NCI-H345 (cell line): ENCODE measurements at places on chromosomes 4 and X.

DNA sequence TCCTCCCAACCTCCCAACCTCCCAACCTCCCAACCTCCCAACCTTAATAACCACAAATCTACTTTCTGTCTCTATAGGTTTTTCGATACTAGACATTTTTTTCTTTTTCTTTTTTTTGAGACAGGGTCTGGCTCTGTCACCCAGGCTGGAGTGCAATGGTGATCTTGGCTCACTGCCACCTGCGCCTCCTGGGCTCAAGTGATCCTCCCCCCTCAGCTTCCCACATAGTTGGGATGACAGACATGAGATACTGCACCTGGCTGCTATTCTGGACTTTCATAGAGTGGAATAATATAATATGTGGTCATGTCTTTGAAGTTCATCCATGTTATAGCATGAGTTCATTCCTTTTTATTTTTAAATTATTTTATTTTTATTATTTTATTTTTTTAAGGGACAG lies 39.5 kb upstream of the ZFX start:
- peak; percentile 50 for DNase-seq

GRCh38 chr4:14083150-14083549 lies 455.6 kb upstream of the BOD1L1 start:
- DNase-seq: no peak

GRCh38 chr4:150828159-150828558 lies 186.9 kb downstream of the LRBA start:
- no peak for DNase-seq

- no peak for DNase-seq
These were observed 97.5 kb downstream of the MAOA start for GRCh38 chrX:43753637-43754036.

DNA sequence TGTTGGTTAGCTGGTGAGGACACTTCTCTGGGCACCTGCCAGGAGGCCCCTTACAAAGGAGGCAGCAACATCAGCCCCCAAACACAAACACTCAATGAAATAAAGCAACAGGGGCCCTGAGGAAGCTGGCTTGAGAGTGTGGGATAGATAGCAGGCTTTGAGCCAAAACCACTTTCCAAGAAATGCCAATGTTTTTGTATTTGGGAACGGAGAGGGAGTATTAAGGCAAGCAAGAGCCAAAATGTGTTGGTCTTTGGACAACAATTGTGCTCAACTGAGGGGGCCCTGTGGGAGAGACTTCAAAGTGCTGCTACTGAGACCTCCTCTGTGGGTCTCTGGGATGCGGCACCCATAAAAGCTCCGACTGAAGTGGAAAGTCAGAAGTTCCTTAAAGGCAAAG lies 41.0 kb downstream of the RAI2 start:
- DNase-seq: peak; percentile 6

DNA sequence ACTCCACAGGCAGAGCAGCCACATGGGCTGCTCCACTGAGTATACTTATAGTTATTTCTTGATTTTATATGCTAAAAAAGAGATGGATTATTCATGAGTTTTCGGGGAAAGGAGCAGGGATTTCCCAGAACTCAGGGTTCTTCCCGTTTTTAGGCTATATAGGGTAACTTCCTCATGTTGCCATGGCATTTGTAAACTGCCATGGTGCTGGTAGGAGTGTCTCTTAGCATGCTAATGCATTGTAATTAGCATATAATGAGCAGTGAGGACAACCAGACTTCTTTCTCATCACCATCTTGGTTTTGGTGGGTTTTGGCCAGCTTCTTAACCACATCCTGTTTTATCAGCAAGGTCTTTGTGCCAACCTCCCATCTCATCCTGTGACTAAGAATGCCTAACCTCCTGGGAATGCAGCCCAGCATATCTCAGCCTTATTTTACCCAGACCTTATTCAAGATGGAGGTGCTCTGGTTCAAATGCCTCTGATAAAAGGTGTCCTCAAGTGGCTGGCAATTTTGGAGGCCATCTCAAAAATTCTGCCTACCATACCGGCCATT lies 213.0 kb upstream of the VEGFC start:
- DNase-seq: no peak

DNA sequence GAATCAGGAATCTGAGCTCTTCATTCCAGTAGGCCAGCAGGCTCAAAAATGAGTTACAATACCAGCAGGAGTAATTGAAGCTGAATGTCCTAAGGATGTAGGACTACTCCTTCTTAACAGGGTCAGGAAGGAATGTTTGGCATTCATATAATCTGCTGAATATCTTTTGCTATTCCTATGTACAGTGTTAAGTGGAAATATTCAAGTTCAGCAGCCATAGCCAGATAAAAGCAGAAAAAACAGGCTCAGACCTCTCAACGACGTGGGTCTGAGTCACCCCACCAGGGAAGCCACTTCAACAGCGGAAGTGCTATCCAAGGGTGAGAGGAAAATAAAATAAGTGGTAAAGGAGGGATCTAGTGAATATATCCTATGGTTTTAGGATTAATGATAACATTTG lies 577.0 kb downstream of the SPOCK3 start:
- DNase-seq: no peak

DNA sequence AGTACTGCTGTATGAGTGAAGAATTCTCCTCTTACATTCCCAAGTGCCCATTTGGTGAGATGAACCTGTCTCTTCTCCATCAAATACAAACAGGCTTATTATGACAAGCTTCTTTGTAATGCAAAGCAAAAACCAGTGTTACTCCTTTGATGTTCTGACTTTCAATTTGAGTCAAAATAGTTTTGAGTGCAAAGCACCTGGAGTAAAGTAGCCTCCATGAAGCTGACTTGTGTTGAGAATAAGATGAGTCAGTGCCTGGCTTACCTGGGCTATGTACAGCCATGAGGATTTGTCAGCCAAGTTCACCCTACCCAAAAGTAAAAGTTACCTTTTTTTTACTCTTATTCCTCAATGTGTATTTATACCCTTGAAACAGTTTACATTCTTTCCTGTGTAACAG lies 132.5 kb upstream of the FMR1 start:
- no peak for DNase-seq

DNA sequence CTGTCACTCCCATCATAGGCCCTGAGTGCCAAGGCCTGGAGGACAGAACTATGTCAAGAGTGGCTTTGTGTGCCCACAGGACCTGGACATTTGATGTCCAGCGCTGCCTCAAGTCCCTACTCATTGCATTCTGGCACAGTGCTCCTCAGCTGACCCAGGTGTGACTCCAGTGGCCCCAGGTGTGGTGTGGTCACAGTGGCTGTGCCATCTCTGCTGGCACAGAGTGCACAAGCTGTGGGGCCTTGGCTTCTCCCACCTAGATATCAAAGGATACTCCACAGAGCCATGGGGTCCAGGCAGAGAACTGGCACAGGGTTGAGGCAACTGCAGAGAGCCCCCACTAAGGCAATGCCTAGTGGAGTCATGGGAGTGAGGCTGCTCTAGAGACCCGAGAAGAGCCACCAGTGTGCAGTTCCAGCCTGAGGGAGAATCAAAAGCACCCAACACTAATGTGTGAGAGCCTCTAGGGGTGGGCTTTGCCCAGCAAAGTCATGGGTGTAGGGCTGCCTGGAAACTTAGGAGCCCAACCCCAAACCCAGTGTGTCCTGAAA lies 25.6 kb downstream of the PYURF start:
- no peak for DNase-seq

GRCh38 chr4:137471895-137472294 lies 60.4 kb downstream of the PCDH18 start:
- DNase-seq: no peak

GRCh38 chrX:22424122-22424915 lies 151.6 kb downstream of the CBLL2 start:
- DNase-seq: no peak

- DNase-seq: no peak
These were observed 11.1 kb downstream of the CYSLTR1 start for GRCh38 chrX:78316265-78316664.

GRCh38 chr4:7156761-7157488 lies 35.4 kb upstream of the SORCS2 start:
- no peak for DNase-seq

GRCh38 chr4:82371497-82371896 lies 2.3 kb downstream of the HNRNPD start:
- no peak for DNase-seq

DNA sequence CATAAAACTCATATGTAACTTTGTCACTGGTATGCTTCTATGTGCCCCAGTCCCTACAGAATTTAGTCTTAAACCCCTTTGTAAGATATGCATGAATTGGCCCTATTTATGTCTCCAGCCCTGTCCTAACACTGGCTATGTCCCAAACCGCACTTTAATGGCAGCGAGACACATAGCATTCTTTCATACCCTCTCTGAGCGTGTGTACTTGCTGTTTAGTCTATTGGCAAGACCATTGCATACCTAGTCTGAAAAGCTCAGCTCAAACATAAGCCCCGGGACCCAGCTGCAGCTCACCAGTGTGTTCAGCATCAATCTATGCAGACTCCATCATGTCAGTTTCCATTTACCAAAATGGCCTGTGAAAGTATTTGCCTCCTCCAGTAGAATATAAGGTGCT lies 1018.4 kb upstream of the TENM3 start:
- DNase-seq: no peak

DNA sequence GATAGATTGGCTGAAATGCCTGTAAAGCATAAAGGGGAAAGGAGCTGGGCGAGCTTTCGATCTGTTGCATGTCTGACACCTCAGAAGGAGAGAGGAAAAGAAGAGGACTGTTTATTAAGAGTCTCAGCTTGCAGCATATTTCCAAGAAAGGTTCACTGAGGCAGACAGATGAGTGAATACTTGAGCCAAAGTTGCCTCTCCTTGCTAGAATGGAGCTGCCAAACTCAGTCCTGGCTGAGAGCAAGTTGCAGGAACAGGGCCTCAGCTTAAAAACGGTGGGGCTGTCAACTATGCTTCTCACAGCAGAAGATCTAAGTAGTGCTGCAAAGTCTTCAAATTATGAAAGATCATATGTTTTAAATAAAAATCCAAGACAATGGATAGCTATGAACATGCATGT lies 707.5 kb downstream of the PCDH7 start:
- DNase-seq: no peak

DNA sequence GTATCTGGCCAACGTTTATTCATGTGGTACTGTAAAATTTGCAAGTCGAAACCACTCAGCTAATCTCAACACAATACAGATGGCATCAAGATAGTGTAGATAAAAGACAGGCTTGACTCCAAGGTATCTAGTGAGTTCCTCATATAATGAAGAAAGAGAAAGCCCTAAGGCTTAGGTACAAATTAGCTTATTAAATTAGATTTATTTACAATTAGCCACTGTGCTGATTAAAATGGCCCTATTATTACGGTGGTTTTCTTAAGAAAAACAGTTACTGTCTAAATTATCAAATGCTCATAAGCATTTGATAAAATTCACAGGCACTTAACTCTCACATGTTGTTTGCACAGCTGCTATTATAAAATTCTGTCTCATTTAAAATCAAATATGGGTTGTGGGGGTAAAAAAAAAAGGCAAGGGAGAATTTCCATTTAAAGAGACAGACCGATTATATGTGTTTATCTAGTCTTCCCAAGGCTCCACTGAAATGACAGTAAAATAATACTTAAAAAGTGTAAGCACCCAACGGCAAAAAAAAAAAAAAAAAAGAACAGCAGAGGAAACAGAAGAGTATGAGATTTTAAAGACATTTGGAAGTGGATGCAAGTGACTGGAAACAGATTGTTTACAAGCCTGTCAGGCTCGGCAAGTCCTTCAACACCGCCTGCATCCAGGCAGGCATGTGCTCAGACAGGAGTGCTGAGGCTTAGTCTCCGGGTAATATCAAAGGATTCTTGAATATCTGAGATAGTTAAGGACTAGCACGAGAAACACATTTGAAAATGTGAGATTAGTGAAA lies 55.1 kb downstream of the FAM13A start:
- DNase-seq: peak; percentile 47

GRCh38 chr4:1958276-1959103 lies 50.3 kb downstream of the NELFA start:
- peak; percentile 15 for DNase-seq

DNA sequence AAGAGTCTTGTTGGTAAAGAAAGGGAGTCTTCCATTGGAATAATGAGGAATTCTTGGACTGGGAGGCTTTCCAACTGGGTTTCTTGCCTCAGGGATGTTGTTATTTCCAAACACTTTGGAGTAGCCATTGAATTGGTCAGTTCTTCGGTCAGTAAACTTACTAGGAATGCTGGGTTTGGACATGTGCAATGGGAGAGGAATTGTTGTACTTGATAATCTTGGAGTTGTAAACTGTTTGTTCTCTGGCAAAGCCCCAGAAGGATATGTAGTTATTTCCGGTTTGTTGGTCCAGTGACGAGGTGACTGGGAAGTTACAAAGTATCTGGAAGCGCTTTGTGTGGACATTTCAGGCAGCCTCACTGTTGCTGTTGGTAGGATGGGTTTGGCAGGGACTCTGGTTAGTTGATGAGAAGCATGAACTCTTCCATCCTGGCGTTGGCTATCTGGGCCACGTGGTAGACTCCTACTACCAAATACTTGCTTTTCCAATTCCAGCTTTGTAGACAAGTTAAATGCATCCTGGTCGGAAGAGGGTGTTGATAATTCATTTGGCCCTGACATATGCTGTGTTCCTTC lies 25.9 kb downstream of the MXRA5 start:
- DNase-seq: no peak

- DNase-seq: peak; percentile 22
These were observed 1.0 kb upstream of the RNF150 start for GRCh38 chr4:141133999-141134995.

DNA sequence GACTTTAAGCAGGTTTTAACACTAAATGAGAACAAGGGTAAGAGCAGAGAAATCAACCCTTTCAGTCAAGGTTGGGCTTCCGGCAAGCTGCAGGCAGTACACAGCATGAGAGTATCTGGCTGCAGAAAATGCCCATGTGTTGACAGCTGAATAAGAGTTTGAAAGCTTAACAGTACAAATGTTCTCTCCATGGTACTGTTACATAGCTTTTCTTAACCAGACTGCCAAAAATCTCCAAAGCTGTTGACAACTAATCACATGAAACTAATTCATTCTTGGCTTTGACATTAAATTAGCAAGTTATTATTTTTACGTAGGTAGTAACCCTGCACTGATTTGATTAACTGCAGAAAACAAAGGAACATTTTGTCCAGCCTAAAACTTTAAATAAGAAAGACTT lies 153.5 kb downstream of the SLC10A7 start:
- DNase-seq: no peak

DNA sequence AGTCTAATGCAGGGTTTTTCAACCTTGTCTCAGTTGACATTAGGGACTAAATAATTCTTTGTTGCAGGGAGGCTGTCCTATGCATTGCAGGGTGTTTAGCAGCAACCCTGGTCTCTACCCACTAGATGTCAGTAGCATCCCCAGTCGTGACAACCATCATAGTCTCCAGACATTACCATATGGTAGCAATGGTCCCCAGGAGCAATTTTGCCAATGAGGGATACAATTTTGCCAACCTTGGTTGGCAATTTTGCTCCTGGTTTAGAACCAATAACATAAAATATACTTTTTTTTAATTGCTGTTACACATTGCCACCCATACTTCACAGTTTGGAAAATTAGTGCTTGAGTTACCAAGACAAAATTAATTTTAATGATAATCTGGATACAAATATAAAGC lies 6.0 kb downstream of the EREG start:
- peak; percentile 25 for DNase-seq

GRCh38 chrX:103120748-103121147 lies 27.8 kb upstream of the NXF3 start:
- DNase-seq: no peak
